ENCODE measurements at places on chromosomes 6 and 20.

GRCh38 chr20:47316776-47317126, 39.7 kb downstream of the ZMYND8 start:
- no peak for DNase-seq

DNA sequence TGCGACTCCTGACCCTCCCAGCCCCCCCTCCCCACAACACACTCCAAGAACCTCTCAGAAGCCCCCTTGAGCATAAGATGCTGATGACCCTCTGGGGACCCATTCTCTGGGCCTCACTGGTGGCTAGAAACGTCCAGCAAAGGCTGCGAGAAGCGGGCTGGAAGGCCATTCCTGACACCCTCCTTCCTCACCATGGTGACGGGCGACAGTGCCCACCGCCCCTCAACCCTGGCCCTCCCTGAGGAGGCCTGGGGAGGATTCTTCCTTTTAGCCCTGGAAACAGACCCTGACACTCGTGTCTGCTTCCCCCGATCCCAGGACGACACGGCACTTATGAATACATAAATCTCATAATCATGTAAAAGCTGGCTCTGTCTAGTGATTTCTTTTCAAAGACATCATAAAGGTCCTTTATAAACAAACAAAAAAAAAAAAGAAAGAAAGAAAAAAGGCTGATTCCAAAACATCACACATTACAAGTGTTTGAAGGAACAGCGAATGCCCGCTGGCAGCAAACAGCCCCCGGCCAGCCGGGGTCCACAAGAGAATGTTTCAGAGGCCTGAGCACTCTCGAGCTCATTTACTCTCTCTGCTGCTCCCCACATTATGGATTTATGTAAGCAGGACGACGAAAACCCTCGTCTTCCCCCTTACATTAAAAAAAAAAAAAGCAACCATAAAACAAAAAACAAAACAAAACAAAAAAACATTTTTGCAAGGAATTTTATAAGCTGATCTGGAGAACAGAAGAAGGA, 40.7 kb downstream of the PREX1 start:
- no peak for DNase-seq

DNA sequence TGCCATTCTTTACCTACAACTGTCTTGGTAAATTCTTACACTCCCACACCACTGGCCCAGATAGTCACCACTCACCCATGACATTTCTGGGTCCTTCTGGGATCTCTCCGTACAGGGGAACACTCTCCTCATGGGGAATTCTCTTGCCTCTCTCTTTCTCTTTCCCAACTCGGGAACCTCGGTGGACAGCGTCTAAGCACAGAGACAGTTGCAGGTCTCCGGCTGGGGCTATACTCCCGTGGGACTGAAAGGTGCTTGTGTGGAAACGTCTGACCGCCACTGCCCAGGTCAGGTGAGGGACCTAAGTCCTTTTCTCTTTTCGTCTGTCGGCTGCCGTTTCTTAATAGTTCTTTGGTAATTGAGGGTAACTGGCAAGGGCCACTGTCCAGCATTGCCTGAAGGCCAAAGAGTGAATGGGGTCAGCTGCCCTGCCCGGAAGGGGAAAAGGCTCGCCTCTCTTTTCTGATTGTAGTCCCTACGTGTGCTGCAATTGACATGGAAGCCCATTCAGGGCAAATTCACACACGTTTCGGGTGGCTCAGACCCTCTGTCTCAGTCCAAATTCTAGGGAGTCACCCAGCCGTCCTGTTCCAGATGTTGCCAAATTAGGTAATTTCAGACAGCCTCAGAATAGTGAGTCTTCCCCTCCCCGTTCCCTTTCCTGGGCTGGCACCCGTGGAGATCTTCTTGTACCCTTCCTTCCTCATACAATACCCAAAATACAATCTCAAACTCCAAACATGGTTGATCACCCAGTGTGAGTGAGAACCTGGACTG, 31.2 kb upstream of the RIPK1 start:
- DNase-seq, result no peak

- no peak for DNase-seq
Observed at GRCh38 chr6:14442242-14442641, 324.7 kb downstream of the CD83 start.

DNA sequence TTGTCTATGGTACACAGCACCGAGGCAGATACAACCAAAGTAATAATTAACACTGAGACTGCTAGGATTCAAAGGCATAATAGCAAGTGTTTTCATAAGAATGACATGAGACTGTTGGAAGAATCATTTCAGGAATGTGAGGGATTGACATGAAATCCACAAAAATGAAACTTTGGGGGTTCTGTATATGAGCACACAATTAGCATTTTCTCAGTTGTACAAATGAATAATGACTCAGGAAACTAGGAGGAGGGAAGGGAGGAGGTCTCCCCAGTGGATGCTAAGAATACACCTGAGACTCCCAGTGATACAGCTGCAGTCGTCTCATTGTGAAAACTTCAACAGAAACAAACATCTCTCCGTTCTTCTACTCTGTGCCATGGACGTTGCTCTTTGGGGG, 428.4 kb upstream of the PLCB4 start:
- DNase-seq, result no peak

- no peak for DNase-seq
Observed at GRCh38 chr6:162198925-162199324, 528.6 kb downstream of the PRKN start.

DNA sequence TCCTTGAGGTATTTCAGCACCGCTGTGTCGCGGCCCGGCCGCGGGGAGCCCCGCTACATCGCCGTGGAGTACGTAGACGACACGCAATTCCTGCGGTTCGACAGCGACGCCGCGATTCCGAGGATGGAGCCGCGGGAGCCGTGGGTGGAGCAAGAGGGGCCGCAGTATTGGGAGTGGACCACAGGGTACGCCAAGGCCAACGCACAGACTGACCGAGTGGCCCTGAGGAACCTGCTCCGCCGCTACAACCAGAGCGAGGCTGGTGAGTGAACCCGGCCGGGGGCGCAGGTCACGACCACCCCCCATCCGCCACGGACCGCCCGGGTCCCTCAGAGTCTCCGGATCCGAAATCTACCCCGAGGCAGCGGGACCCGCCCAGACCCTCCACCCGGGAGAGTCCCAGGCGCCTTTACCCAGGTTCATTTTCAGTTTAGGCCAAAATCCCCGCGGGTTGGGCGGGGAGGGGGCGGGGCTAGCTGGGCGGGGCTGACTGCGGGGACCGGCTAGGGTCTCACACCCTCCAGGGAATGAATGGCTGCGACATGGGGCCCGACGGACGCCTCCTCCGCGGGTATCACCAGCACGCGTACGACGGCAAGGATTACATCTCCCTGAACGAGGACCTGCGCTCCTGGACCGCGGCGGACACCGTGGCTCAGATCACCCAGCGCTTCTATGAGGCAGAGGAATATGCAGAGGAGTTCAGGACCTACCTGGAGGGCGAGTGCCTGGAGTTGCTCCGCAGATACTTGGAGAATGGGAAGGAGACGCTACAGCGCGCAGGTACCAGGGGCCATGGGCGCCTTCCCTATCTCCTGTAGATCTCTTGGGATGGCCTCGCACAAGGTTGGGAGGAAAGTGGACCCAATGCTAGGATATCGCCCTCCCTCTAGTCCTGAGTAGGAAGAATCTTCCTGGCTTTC, 693 bp downstream of the HLA-F start:
- peak; percentile 17 for DNase-seq

DNA sequence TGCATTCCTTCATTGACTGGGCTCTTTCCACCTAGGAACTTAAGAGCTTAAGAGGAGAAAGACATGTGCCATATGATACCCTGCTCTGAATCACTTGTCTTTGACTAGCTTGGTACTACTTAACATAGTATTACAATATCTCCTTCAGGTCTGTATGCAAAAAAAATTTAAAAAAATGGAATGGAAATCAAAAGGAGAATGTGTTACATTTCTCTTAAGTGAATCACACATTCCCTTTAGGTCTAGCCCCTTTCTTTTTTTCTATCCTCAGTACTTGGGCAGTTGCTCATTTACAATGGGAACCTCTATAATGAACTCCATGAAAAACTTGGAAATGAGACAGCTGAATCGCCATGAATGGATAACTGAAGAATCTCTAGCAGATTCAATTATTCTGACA, 53.8 kb downstream of the SLC35F1 start:
- DNase-seq, result no peak

DNA sequence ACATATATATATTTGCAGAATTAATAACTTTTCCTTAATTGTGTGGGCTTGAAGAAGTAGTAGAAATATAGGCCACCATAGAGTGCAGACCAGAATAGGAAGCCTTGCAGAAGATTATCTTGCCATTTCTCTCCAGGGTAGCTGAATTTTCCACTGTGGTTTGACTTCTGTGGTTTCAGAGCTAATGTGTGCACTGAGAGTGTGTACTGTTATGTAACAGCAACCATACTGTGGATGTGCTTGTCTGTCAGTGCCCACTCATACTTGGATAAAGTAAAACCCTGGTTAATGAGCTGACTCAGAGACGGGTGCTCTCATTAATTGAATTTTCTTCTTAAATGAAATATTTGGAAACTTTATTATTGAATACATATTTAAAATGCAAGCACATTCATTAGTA, 57.2 kb downstream of the CEP43 start:
- DNase-seq, result no peak

DNA sequence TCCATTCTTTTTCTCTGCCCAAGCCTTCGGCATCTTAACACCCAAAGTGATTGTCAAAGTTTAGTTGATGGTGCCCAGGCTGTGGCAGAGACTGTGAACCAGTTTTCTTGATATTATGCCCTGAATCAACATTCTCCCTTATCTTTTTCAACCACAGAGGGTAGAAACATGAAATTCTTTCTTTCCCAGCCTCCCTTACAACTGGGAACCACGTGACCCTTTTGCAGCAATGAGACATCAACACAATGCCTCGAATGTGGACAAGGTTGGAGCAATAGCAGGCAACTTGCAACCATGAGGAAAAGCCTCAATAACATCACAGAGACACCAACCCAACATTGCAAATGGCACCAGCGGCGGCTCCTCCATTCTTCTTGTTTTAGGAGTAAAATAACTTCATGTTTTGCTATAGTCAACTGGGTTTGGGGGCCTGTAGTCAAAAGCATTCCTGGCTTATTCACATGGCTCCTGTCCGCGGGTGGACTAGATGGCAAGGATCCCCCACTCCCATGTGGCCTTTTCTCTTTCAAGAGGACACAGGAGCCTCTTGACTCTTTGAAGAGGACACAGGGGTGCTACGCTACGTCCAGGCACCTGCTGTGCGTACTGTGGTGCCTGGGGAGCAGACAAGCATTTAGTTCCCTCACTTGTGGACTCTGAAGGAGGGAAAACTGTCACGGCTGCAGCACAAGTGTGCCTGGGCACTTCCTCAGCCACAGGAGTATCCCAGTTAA, 90.5 kb downstream of the NOL4L start:
- no peak for DNase-seq

- DNase-seq, result no peak
Observed at GRCh38 chr6:100338090-100338489, 126.6 kb downstream of the SIM1 start.

- no peak for DNase-seq
Observed at GRCh38 chr6:107819217-107819616, 4.9 kb downstream of the SCML4 start.

DNA sequence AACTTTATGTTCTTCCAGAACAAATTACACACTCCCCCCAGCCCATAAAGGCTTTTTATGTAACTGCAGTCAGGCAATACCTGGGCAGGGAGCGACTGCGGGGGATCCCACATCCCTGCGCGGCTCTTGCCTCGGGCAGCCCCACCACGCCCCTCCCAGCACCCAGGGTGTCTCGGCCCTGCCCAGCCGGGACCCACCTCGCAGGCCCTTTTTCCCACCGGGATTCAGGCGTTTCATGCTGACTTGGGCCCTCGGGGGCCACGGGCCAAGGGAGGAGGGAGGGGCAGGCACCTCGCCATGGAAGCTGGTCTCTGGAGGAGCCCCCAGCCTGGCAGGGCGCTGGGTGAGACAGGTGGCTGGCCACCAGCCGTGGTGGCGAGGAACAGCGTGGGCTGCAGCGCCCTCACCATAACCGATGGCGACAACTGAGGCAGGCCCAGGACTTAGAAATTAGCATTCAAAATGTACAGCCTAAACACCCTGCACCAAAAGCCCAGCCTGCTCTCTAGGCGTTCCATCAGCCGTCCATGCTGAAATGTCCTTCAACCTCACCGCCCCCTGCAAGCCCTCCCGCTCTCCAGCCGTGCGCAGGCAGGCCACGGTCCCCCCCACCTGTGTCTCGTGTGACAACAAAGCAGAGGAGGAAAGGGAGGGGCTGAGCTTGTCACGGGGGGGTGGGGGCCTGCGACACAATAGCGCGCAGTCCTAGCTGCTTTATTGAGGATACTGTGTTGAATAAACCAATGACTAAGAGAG, 15.1 kb upstream of the FOXC1 start:
- no peak for DNase-seq

- no peak for DNase-seq
Observed at GRCh38 chr6:43901733-43902230, 131.8 kb downstream of the VEGFA start.

DNA sequence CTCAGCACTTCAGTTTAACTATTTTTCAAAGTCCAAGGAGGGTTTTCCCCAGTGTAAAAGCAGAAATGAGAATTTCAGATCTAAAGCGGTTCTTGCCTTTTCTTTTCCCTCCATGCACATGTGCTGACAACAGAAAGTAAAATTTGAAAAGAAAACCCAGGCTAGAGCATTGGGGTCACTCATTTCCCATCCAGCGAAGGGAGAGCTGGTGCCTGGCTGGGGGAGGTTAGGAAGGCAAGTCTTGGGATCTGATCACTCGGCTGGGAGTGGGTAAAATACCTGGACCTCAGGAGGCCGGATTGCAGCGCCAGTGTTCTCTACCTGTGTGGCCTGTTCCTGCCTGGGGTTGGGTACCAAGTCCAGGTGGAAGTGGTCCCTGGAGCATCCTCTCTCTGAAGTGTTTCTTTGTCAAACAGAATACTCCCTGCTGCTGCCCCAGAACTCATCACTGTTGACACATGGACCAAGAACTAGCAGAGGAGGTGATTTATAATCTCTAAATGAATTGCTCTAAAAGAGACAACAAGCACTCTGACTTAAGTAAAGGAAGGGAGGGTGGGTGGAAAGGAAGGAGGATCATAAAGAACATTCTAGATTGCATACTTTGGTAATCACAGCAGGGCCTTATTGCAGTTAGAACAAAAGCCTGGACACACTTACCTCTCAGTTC, 136.0 kb downstream of the MTHFD1L start:
- no peak for DNase-seq

DNA sequence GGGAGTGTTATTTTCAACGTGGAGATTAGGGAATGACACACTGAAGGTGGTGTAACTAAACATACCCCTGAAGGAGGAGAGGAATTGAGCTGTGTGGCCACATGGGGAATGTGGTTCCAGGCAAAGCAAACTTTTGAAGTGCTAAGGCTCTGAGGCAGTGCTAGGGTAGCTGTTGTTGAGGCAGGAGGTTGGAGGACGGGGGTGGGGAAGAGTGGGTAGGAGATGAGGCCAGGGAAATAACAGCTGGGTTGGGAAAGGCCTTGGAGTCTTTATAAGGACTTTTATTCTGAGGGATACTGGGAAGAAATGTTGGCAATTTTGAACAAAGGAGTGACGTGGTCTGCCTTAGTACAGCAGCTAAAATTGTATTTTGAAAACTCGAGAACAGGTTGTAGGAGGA, 13.0 kb downstream of the RPRD1B start:
- DNase-seq, result no peak

DNA sequence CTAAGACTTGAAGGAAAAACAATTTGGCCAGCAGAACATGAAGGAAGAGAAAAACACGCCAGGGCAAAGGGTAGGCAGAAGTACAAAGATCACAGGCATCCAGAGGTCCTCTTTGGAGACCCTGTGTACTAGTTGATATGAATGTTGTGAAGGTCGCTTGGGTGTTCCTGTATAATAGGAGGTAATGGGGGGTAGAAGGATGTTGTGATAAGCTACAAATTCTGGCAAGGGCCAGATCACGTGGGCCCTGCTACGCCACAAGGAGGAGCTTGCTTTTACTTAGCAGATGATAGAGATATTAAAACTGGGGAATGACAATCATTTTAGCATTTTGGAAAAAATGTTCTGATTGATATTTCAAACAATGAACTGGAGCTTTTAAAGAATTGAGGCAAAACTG, 878 bp upstream of the HLA-DMA start:
- DNase-seq, result no peak
